ENCODE measurements at places on chromosomes 1 and 21.

- DNase-seq = no peak
Observed at GRCh38 chr1:78972723-78973122, 33.8 kb downstream of the ADGRL4 start.

- peak; percentile 25 for DNase-seq
Observed at GRCh38 chr21:25956993-25957714, 213.4 kb downstream of the APP start.

GRCh38 chr1:199411506-199411905, 616.0 kb upstream of the NR5A2 start:
- no peak for DNase-seq

GRCh38 chr1:71049951-71050598, 2.5 kb upstream of the PTGER3 start:
- peak; percentile 64 for DNase-seq

- no peak for DNase-seq
Observed at GRCh38 chr1:34876406-34876805, 16.9 kb upstream of the SMIM12 start.

DNA sequence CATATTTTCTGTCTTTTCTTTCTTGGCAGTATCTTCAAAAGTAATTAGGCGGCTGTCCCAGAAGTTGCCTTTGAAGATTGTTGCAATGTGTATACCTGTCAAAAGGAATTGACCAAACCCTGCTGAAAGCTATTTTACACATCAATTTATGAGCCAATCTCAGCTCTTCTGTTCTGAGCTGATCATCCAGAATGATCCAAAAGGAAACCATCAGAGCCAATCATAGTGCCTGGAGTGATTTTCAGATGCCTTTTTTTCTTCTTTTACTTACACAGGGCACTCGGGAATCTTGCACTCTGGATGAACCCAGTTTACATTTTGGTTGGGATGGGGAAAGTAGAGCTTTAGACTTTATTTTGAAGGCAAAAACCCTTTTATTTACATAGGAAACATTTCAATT, 21.8 kb upstream of the APOBEC4 start:
- DNase-seq = no peak

DNA sequence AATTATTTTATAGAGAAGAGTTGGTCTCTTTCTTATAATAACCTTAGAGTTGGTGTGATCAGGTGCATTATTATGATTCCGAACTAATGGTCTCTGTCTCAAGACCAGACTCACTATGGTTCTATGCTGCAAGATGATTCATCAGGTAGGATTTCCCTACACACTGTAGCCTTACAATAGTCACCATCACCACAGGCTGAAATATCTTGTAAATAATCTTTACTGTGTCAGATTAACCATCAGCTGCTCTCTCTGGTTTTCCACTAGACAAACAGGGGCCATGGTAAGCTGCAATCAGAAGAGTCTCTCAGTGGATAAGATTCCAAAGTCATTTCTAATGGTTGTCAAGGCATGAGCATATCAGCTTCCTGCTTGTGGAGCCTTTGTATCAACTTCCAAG, 4.4 kb upstream of the GBP4 start:
- no peak for DNase-seq

- DNase-seq = no peak
Observed at GRCh38 chr1:175734642-175735041, 8.8 kb downstream of the TNR start.

DNA sequence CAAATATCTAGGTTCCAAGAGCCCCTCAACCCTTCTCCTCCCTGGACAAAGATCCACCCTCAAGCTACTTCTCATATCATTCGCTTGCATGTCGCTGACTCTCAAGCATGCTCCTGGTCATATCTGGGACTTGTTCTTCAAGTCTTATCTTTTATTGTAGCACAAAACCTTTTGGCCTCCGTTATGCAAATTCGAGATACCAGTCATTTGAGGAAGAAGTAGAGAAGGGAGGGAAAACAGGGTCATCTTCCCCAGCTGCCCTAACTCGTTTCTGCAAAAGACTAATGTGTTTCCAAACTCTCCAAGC, 63.8 kb upstream of the ETS2 start:
- DNase-seq = no peak

DNA sequence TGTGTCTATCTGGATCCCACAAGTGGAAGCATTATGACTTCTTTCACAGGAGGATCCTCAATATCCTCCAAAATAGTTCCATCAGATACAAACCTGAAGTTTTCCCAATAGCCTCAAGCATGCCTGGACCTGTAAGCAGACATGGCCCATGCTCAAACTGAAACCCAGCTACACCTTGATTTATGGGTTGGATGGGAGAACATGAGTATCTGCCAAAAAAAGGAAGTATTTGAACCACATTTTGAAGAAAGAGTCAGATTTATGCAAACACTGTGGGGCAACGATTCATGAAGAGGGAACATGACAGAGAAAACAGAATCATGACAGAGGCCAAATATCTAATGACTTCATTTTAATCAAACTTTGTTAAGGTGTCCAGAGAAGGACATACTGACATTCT, 351.0 kb upstream of the NFIA start:
- DNase-seq = no peak

DNA sequence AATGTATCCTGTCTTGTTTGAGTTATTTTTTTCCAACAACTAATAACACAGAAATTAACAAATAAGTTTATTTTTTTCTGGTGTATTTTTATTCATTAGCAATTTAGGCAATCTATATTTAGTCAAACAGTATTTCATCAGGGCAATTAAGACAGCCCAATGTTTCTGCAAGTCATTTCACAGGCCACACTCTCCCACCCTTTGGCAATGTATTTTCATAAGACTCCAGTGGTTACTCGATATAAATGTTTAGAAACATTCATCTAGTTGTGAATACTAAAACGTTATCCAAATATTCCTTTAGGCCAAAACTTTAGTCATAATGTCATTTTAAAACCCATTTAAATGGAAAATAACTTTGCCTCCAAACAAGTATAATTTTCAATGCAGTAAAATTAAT, 142.1 kb downstream of the KCNT2 start:
- no peak for DNase-seq

- DNase-seq = no peak
Observed at GRCh38 chr1:186799689-186800054, 29.1 kb upstream of the PLA2G4A start.

GRCh38 chr1:9823693-9823942, 147 bp downstream of the CLSTN1 start:
- no peak for DNase-seq

GRCh38 chr21:41428847-41429246, 2.8 kb downstream of the MX1 start:
- DNase-seq = no peak

DNA sequence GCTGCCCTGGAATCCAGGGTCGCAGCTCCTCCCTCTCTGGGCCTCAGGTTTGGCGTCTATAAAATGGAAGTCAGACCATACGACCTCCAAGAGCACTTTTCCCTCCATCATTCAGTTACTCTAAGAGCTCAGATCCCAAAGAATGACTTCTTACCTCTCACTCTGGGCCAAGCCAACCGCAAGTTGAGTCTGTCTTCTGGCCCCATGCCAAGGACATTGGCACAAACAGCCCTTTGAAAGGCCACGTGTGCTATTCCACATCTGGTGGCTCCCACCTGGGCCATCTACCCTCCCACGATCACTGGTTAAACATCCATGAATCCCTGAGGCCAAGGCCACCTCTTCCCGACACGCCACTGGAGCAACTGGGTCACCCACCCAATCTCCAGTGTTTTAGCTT, 12.4 kb downstream of the SLC2A7 start:
- no peak for DNase-seq

DNA sequence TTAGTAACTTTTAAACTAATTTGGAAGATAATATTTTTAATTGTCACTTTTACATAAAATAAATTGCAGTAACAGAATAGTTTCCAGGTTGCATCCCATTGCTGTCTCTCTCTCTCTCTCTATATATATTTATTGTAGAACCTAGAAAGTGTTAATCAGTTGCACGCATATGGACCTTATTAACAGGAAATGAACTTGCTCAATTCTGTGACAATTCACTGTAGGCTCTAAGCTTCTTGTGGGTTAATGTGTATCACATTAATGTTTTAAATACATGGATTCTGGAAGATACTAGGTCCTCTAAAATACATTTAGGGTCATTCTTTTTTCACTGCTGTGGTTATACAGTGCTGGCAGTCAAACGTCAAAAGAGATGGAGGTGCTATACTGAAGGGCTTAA, 33.1 kb downstream of the LRRC71 start:
- DNase-seq = no peak

GRCh38 chr1:175877939-175878737, 134.7 kb upstream of the TNR start:
- no peak for DNase-seq

GRCh38 chr1:203443296-203443695, 32.3 kb upstream of the PRELP start:
- no peak for DNase-seq

DNA sequence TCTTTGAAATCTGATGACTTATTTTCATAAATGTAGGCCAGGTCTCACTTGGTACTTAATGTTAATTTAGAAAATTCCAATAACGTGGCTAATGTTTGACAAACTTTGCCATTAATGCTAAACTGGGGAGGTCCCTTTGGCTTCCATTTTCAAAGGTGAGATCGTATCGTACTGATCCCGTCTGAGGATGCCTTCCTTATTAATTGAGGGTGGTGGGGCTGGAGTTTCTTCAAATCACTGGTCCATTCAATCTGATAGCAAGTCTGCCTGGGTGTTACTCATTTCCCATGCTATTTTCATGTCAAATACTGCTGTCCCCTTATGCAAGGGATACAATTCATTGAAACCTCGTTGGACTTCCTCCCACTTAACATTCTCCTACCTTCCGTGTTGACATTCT, 327.1 kb downstream of the DISC1 start:
- DNase-seq = no peak

DNA sequence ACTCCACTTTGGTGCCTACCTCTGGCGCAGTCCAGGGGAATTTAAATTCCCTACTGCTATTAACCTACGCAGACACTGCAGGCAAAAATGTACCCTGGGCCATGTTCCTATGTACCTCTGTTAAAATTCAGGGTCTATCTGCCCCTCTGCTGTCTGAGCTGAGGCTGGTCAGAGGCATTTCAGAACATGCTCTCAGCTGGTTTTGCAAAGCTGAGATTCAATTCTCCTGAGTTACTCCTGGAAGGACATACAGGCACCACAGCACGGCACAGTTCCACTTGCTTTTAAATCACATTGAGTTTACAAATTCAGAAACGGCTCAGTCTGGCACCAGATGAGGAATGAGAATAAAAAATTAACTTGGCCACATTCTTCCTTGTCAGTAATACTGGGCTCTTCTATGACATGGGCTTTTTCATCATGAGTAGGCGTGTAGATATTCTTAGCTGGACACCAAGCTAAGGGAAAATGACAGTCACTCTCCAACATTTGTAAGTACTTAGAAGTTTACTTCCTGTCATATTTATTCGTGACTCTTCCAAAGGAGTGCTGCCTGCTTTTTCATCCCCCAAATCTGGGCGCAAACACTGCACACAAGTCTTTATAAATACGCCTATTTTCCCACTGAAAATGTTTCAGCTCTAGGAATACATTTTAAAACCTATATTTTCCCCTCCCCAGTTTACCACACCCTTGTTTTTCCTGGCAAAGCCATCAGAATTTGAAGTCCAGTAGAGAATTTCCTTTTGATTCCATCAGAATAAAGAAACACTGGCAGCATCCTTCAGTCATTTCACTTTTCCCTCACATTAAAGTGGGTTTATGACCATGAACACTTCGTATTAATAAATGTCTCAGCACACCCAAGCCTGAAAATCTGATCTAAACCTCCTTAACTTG, 1.9 kb downstream of the C1orf198 start:
- DNase-seq = no peak

DNA sequence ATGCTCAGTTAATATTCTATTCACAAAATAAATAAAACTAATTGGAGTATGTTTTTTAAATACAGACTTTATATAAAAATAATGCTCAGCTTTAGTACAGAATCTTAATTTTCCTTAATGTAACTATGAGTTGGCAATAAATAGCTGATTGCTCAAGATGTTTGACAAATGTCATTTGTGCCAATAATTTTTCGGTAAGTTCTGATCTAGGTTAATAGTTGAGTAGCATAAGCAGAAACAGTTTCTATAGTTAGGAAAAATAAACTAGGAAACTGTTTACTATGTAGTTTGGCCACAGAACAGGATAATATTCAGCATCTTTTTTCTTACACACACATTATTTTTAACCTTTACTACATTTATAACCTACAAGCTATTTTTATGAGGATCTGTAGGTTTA, 40.3 kb downstream of the KCTD3 start:
- DNase-seq = no peak

GRCh38 chr1:230112131-230112701, 45.2 kb downstream of the GALNT2 start:
- DNase-seq = no peak

DNA sequence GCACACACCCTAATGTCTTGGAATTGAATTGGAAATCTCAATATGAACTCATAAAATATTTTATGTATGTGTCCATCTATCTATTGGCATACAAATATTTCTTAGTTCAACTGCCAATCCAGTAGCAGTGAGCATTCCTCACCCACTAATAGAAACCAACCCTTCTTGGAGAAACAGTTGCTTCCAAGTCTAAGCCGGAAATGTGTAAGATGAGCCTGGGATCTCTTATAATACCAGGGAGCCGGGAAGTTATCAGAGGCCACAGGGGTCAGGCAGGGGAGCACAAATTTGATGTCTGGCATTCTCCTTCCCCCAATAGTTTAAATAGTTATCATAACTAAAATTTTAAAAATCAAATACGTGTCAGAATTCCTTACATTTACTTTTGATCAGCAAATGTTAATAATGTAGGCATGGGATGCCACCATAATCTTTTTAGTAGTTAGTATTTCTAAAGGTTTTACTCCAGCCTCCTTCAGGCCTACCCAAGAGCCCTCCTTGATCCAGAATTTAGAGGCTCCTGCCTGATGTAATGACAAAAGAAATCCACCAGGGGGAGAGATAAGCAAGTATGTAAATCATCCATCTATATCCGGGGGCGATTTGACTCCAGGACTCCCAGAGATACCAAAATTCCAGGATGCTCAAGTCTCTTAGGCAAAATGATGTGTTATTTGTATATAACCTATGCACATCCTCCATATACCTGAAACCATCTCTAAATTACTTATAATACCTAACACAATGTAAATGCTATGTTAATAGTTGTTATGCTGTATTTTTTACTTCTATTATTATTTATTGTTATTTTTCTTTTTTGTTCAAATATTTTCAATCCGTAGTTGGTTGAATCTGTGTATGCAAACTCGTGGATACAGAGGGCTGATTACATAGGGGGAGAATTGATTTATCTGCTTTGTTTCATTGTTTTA, 218.7 kb upstream of the COA6 start:
- peak; percentile 50 for DNase-seq

DNA sequence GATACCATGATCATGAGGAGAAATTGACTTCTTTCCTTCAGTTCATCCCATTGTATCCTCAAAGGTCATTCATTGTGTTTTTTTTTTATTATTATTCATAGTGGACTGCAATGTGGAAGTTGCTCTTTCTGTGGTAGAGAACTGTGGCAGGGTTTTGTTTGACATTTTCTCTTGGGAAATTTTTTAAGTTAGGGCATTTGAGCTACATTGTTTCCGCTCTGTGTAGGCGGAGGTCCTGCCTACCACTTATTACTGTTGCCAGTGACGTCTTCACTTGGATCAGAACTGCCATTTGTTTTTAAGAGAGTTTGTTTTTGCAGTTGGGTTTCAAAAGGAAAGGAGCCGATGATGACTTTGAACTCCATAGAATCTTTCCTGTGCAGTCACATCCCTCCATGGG, 287.4 kb upstream of the FMN2 start:
- DNase-seq = no peak

GRCh38 chr1:116167625-116168276, 56.6 kb downstream of the MAB21L3 start:
- DNase-seq = no peak
